ENCODE measurements at places on chromosomes 11 and 22. TPM values are rescaled to one million over a fixed set of nuclear protein-coding genes. Genes with fewer than 3 reads are reported as not detected.

WBP2NL gene
- 6.0 TPM for total RNA-seq

TEX12 gene
- 3.1 TPM for total RNA-seq

ANKRD13D gene
- 31.1 TPM for total RNA-seq

LGALS1 gene
- 1,243 TPM for total RNA-seq

APOL5 gene
- total RNA-seq = not detected

PRMT3 gene
- total RNA-seq = 13.7 TPM

CCDC87 gene
- total RNA-seq = 0.24 TPM

UBQLNL gene
- not detected for total RNA-seq

TSKU gene
- 13.5 TPM for total RNA-seq

TTC36 gene
- 6.3 TPM for total RNA-seq

OSM gene
- total RNA-seq = 4.8 TPM

MYO18B gene
- total RNA-seq = 7.9 TPM

RCOR2 gene
- total RNA-seq = 3.4 TPM

GRCh38 chr11:65446446-65447277 lies 24.1 kb downstream of the NEAT1 start:
- no peak for DNase-seq

GRCh38 chr22:39665661-39666431 lies 95.3 kb downstream of the CACNA1I start:
- no peak for DNase-seq

- no peak for DNase-seq
Observed at GRCh38 chr11:1969035-1969434, 21.9 kb downstream of the MRPL23 start.

- DNase-seq = no peak
Observed at GRCh38 chr22:40764763-40765441, 54.2 kb downstream of the SLC25A17 start.

- no peak for DNase-seq
Observed at GRCh38 chr22:49753961-49754695, 73.5 kb downstream of the BRD1 start.

GRCh38 chr11:62546929-62547625 lies 471 bp upstream of the AHNAK start:
- DNase-seq = peak; percentile 77

DNA sequence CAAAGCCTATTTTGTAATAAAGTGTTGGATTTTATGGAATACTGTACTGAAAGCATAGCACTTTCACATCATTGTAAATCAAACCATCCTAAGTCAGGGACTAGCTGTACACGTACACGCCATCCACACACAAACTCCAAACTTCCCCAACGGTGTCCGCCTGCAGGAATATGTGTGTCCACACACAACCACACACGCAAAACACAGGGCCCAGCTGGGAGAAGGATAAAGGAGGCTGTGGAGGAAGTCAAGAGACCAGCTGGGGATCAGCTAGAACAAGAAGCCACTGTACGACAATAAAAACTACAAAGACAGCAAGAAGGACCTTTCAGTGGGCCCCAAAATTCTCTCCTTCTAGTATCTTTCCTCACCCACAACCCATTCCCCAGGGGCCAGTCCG lies 1.6 kb downstream of the TRIM29 start:
- DNase-seq = no peak

DNA sequence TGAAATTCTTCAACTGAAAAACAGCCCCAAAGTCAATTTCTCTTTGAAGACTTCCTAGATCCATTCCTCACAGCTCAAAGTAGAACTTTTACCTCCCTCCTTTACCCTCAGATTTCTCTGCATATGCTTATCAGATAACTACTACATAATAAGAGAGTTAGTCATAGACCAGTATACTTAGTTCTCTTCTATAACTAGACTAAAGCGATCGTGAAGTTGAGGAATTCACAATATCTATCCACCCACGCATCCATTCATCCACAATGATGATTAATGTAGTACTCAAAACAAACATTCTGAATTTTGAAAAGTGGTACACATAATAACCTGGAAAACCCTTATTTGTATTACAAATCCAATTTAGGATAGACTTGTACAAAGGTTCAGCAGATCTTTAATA lies 800.9 kb upstream of the TENM4 start:
- DNase-seq = no peak

- DNase-seq = no peak
Observed at GRCh38 chr22:19667872-19668740, 46.2 kb upstream of the SEPTIN5 start.

GRCh38 chr22:18032455-18033101 lies 8.2 kb upstream of the MICAL3 start:
- DNase-seq = peak; percentile 70

DNA sequence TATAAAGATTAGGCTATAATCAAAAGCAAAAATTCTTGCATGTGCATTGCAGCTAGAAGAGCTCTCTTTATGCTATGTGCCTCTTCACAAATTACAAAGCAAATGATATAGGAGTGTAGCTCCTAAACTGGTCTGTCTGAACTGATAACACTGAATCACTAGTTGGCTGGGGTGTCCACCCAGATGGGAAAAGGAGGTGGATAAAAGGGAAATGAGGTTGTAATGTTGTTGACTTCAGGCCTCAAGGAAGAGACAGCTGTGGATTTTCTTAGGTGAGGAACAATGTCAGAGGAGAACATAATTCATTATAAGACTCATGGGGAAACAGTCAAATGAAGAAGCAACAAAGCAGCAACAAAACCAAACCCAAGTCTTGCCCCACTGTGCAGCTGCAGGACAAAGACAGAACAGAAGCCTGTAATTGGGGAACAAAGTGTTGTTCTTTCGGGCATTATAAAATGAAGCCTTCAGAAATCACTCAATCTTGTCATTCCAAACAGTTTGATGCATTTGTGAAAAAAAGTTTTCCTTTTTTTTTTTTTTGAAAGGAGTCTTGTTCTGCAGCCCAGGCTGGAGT lies 130.1 kb upstream of the DDI1 start:
- no peak for DNase-seq

DNA sequence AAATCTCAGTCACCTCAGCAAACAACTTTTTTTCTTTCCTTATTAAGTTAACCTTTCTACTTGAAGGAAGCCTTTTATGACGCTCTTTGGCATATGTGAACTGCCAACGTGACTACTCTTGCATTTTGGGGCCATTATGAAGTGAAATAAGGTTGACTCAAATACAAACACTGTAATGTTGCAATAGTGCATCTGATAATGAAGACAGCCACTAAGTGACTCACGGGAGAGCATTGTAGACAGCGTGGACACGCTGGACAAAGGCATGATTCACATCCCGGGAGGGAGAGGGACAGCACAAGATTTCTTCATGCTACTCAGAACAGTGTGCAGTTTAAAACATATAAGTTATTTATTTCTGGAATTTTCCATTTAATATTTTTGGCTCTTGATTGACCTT lies 560.8 kb downstream of the ETS1 start:
- peak; percentile 21 for DNase-seq

DNA sequence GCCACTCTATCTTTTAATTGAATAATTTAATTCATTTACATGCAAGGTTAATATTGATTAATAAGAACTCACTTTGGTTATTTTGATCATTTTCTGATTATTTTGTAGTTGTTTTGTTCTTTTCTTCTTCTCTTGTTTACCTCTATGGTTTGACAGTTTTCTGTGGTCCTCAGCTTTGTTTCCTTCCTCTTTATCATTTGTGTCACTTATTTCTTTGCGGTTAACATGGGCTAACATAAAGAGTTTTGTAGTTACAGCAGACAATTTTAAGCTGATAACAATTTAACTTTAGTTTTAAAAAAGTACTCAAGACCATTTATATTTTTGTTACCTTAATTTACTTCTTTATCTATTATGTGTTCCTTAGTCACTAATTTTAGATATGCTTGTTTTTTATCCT lies 1032.8 kb upstream of the RAG2 start:
- DNase-seq = no peak

DNA sequence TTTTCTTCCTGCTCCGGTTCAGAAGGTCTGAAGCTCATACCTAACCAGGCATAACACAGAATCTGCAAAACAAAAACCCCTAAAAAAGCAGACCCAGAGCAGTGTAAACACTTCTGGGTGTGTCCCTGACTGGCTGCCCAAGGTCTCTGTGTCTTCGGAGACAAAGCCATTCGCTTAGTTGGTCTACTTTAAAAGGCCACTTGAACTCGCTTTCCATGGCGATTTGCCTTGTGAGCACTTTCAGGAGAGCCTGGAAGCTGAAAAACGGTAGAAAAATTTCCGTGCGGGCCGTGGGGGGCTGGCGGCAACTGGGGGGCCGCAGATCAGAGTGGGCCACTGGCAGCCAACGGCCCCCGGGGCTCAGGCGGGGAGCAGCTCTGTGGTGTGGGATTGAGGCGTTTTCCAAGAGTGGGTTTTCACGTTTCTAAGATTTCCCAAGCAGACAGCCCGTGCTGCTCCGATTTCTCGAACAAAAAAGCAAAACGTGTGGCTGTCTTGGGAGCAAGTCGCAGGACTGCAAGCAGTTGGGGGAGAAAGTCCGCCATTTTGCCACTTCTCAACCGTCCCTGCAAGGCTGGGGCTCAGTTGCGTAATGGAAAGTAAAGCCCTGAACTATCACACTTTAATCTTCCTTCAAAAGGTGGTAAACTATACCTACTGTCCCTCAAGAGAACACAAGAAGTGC lies 661 bp upstream of the MALAT1 start:
- peak; percentile 77 for DNase-seq

DNA sequence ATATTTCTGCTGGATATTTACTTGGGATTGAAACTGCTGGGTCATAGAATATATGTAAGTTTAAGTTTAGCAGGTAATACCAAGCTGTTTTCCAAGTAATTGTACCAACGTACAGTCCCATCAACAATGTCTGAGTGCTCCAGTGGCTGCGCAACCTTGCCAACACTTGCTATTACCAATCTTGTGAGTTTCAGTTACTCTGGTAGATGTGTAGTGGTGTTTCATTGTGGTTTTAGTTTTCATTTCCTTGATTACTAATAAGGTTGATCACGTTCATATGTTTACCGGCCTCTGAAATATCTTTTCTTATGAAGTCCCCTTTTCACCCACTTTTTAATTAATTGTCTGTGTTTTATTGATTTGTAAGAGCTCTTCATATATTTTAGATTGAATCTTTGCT lies 370.6 kb upstream of the CADM1 start:
- DNase-seq = no peak

DNA sequence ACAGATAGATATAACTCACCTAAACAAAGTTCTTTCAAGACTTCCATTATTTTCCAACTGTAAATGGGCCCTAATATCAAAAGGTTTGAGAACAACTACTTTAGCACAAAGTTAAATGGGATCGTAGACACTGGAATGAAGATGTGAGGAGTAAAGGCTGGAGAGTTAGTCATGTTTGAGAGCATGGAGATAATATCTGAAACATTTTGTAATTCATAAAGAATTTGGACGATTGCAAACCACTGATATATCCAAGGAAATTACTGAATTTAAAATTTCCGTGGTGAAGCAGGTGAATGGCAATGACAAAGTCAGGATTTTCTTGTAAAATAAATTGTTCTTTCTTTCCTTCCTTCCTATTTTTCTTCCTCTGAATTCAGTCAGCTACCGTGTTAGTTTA lies 564.9 kb downstream of the CNTN5 start:
- no peak for DNase-seq

- no peak for DNase-seq
Observed at GRCh38 chr11:89521294-89521693, 30.1 kb upstream of the NOX4 start.

DNA sequence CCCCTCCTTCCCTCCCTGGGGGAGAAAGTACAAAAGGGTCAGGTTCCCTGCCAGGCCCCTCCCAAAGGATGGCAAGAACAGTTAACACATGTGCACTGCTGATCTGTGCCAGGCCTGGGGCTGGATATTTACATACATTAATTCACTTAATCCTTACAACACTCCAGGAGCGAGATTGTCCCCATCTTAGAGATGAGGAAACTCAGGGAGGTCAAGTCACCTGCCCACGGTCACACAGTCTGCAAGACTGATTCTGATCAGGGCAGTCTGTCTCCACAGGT lies 36.5 kb downstream of the NECTIN1 start:
- DNase-seq = no peak

- DNase-seq = no peak
Observed at GRCh38 chr22:35310556-35311550, 11.2 kb downstream of the TOM1 start.

DNA sequence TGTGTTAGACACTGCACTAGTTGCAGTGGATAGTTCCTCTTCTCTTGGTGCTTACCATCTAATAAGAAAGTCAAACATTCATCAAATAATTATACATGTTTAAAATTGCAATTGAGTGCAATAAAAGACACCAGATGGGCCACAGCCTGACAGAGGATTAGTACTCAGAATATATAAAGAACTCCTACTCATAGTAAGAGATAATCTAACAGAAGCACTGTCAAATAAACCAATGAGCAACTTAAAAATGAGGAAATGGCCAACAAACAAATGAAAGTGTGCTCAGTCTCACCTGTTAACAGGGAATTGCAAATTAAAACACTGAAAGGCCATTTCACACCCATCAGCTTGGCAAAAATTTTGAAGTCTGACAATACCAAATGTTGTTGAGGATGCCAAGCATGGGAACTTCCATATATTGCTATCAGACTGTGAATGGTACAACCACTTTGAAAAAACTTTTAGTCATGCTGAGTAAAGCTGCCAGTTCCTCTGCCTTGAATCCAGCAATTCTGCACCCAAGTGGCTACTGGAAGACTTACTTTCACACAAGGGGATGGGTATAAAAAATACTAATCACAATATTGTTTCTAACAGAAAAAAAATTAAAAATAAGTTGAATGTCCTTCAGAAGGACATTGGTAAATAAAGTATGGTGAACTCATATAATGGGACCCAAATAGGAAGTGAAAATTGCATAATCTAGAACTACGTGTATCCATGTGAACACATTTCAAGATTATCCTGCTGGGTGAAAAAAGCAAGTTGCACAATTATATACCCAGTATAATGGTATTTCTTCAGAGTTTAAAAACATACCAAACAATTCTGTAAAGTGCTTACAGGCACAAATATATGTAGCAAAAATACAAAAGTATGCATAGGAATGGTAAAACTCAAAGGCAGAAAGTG lies 41.4 kb upstream of the CREB3L1 start:
- DNase-seq = no peak

GRCh38 chr11:45110562-45110961 lies 35.9 kb upstream of the PRDM11 start:
- peak; percentile 84 for DNase-seq

GRCh38 chr11:132312701-132313111 lies 942.3 kb downstream of the NTM start:
- peak; percentile 14 for DNase-seq

GRCh38 chr22:37892566-37893335 lies 13.3 kb upstream of the MICALL1 start:
- no peak for DNase-seq

Measured in umbilical cord (tissue), 2 donors.